Activated naive CD8-positive, alpha-beta T cell treated with anti-CD3 and anti-CD28 coated beads for 36 hours (primary cell): ENCODE measurements at places on chromosomes 11 and 22. TPM values are rescaled to one million over a fixed set of nuclear protein-coding genes. Genes with fewer than 3 reads are reported as not detected.
A peak's percentile ranks its signal among the peaks of the same experiment; 100 is the strongest.

Gene SMARCB1
- total RNA-seq, result 94.3 TPM

Gene SLC17A6
- not detected for total RNA-seq

Gene NEFH
- total RNA-seq, result 8.7 TPM

Gene DEFB131B
- total RNA-seq, result not detected

GRCh38 chr11:34976496-34977088, 60.2 kb downstream of the PDHX start:
- H3K27me3 ChIP-seq, result no peaks in the 10 kb centered on the region
- DNase-seq, result no peak
- no peak overlapping the region for H3K27ac ChIP-seq
- H3K4me1 ChIP-seq, result peaks cover 16% of the 10 kb centered on the region
- peaks cover 47% of the 10 kb centered on the region for H3K36me3 ChIP-seq
- no peak overlapping the region for H3K4me3 ChIP-seq

- H3K4me1 ChIP-seq, result no peaks in the 10 kb centered on the region
- H3K27me3 ChIP-seq, result peaks cover 12% of the 10 kb centered on the region
- DNase-seq, result no peak
- no peak overlapping the region for H3K4me3 ChIP-seq
- no peaks in the 10 kb centered on the region for H3K36me3 ChIP-seq
These were observed 140.3 kb upstream of the RAG2 start for GRCh38 chr11:36738292-36738861.

Gene NLRP14
- 0.08 TPM for total RNA-seq

Gene ANGPTL5
- total RNA-seq, result not detected

DNA sequence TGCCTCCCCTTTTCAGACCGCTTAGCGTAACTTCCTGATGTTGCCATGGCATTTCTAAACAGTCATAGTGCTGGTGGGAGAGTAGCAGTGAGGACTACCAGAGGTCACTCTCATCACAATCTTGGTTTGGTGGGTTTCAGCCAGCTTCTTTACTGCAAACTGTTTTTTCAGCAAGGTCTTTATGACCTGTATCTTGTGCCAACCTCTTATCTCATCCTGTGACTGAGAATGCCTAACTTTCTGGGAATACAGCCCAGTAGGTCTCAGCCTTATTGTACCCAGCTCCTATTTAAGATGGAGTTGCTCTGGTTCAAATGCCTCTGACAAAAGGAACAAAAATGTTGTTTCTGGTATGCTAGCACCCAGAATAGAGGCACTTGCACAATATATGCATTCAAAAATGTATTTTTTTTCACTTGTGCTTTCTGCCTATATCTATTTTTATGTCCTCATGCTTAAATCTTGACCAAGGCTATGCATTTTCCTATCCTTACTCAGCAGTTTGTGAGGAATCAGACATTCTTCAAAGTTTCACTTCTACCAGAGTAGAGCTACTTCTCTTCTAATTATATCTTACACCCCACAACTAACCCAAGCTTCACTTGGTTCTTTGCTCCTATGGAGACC, 16.1 kb upstream of the OR51M1 start:
- H3K27ac ChIP-seq, result no peak overlapping the region
- H3K27me3 ChIP-seq, result peaks cover 13% of the 10 kb centered on the region
- no peaks in the 10 kb centered on the region for H3K36me3 ChIP-seq
- no peak overlapping the region for H3K4me3 ChIP-seq
- no peaks in the 10 kb centered on the region for H3K4me1 ChIP-seq

Gene HBE1
- not detected for total RNA-seq

GRCh38 chr11:44680982-44681597, 45.7 kb upstream of the TSPAN18 start:
- peak overlapping the region; percentile 34 for H3K27ac ChIP-seq
- H3K36me3 ChIP-seq, result no peaks in the 10 kb centered on the region
- H3K27me3 ChIP-seq, result no peaks in the 10 kb centered on the region
- H3K4me3 ChIP-seq, result peak overlapping the region; percentile 30

Gene TMPRSS4
- total RNA-seq, result not detected

Gene ENTHD1
- 0.20 TPM for total RNA-seq

Gene OR4B1
- total RNA-seq, result not detected

DNA sequence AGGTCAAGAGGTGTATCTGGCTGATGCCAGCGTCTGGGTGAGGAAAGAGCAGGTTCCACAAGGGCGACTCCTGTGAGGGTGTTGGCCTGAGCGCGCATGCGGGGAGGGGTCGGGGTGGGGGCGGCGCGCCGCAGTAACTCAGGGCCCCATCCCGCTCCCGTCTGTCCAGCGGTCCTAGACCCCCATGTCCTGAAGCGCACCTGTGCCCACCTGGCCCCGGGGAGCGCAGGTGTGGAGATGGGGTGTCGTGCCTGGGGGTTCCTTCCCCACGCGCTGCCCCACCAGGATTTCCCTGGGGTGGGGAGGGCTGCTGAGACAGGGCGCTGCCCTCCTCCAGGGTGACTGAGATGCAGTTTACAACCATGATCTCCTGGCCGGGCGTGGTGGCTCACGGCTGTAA, 20.9 kb downstream of the RNH1 start:
- no peak for DNase-seq
- H3K27ac ChIP-seq, result no peak overlapping the region
- no peak overlapping the region for H3K4me3 ChIP-seq
- no peaks in the 10 kb centered on the region for H3K36me3 ChIP-seq
- no peaks in the 10 kb centered on the region for H3K4me1 ChIP-seq

Gene ZNRD2
- total RNA-seq, result 59.1 TPM

Gene GNB1L
- 14.5 TPM for total RNA-seq

Gene IFITM10
- not detected for total RNA-seq

Gene DGCR6
- 2.1 TPM for total RNA-seq

Gene TEX54
- total RNA-seq, result not detected

DNA sequence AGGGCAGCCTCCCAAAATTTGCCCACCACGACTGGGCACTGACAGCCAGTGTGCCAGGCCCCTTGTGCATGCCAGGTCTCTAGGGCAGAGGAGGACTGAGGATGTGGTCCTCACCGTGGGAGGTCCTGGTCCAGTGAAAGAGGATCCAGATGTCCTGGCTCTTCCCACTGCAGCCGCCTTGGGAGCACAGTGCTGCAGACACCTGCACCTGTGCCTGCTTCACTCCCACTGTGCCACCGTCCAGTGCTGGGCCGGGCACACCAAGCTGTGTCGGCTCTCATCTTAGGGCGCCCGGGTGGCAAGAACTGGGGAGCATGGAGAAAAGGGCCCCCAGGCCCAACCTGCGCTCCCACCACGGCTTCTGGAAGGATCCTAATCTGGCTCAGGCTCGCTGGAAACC, 1147.1 kb downstream of the BRD1 start:
- no peaks in the 10 kb centered on the region for H3K27me3 ChIP-seq
- no peak for DNase-seq
- H3K36me3 ChIP-seq, result no peaks in the 10 kb centered on the region
- H3K27ac ChIP-seq, result no peak overlapping the region

Gene IL17REL
- total RNA-seq, result not detected

- no peak for DNase-seq
- no peak overlapping the region for H3K27ac ChIP-seq
- peaks cover 3% of the 10 kb centered on the region for H3K36me3 ChIP-seq
- no peak overlapping the region for H3K4me3 ChIP-seq
- H3K27me3 ChIP-seq, result no peaks in the 10 kb centered on the region
- no peaks in the 10 kb centered on the region for H3K4me1 ChIP-seq
These were observed 690.3 kb downstream of the FAM181B start for GRCh38 chr11:82043316-82043715.

GRCh38 chr11:10483584-10483983, 28.5 kb downstream of the AMPD3 start:
- H3K4me3 ChIP-seq, result no peak overlapping the region
- H3K4me1 ChIP-seq, result peaks cover 8% of the 10 kb centered on the region
- H3K36me3 ChIP-seq, result peaks cover 10% of the 10 kb centered on the region
- H3K27ac ChIP-seq, result no peak overlapping the region
- no peak for DNase-seq

Gene TMEM132A
- 1.3 TPM for total RNA-seq

Gene BDNF
- total RNA-seq, result not detected

DNA sequence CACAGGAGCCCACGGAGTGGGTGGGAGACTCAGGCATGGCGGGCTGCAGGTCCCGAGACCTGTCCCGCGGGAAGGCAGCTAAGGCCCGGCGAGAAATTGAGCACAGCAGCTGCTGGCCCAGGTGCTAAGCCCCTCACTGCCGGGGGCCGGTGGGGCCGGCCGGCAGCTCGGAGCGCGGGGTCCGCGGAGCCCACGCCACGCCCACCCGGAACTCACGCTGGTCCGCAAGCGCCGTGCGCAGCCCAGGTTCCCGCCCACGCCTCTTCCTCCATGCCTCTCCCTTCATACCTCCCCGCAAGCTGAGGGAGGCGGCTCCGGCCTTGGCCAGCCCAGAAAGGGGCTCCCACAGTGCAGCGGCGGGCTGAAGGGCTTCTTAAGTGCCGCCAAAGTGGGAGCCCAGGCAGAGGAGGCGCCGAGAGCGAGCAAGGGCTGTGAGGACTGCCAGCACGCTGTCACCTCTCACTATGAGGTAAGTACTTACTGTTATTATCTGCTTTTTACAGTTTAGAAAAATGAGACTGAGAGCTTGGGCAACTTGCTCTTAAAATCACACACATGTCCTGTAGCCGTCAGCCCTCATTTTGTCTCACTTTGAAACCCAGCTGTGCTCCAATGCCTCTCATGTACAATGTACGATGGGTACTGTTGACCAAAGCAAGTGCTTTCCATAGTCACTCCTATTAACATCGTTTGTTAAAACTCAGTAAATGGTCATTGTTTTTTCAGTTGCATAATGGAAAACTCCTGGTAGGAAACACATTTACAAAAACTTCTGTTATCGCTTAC, 12.2 kb upstream of the OR10D3 start:
- no peak overlapping the region for H3K27ac ChIP-seq
- no peak for DNase-seq
- H3K27me3 ChIP-seq, result peaks cover 22% of the 10 kb centered on the region
- no peak overlapping the region for H3K4me3 ChIP-seq
- H3K36me3 ChIP-seq, result no peaks in the 10 kb centered on the region
- peaks cover 2% of the 10 kb centered on the region for H3K4me1 ChIP-seq

Gene SLC5A12
- total RNA-seq, result not detected

DNA sequence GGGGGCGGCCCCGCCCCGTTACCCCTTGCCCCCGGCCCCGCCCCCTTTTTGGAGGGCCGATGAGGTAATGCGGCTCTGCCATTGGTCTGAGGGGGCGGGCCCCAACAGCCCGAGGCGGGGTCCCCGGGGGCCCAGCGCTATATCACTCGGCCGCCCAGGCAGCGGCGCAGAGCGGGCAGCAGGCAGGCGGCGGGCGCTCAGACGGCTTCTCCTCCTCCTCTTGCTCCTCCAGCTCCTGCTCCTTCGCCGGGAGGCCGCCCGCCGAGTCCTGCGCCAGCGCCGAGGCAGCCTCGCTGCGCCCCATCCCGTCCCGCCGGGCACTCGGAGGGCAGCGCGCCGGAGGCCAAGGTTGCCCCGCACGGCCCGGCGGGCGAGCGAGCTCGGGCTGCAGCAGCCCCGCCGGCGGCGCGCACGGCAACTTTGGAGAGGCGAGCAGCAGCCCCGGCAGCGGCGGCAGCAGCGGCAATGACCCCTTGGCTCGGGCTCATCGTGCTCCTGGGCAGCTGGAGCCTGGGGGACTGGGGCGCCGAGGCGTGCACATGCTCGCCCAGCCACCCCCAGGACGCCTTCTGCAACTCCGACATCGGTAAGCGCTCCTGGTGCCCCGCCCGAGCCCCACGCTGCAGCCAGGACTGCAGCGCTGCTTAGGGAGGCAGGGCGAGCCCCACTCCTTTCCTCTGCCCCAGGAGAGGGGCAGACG, at the start of gene TIMP3:
Gene TIMP3 (plus strand): TSS at position 169 of the 700 bp plus-strand sequence. CDS start 297 bp downstream, at position 466.
- no peak within 1 kb of the TSS for H3K27ac ChIP-seq
- H3K4me1 ChIP-seq, result peaks cover 6% of the 10 kb centered on the region
- H3K27me3 ChIP-seq, result peaks cover 64% of the 10 kb centered on the region
- no peak within 1 kb of the TSS for H3K4me3 ChIP-seq
- peak; percentile 29 for DNase-seq

DNA sequence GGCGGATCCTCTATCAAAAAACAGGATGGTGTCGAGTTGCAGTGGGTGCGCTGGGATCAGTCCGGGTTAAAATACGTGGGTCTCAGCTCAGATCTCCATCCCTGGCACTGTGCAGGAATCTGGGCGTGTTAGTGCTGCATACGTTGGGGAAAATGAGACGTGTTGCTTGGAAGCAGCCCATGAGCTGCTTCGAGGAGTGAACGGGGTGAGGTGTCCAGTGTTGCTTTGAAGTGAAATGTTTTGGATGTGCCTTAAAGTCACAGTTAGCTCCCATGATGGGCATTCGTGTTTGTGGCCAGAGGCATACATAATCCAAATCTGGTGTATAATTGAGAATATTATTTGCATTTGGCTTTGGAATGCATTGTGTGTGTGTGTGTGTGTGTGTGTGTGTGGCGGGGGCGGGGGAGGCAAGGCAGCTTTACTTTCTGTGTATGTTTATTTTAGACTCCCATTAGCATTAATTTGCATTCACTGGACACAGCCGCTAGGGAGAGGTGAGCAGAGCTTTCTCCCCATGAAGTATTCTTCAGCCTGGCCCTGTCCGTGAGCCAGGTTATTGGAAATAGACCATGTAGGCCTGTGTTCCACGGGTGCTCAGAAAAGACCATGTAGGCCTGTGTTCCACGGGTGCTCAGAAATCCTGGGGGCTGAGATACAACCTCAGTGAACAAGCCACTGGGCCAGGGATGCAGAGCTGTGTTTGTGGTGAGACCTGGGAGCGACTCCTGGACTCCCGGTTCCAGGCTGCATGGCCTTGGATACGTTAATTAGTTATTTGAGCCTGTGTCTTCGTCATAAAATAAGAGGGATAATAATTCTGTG, 134.6 kb downstream of the ST3GAL4 start:
- H3K36me3 ChIP-seq, result no peaks in the 10 kb centered on the region
- no peaks in the 10 kb centered on the region for H3K27me3 ChIP-seq
- DNase-seq, result no peak
